ENCODE measurements at places on chromosomes 16 and 17.

DNA sequence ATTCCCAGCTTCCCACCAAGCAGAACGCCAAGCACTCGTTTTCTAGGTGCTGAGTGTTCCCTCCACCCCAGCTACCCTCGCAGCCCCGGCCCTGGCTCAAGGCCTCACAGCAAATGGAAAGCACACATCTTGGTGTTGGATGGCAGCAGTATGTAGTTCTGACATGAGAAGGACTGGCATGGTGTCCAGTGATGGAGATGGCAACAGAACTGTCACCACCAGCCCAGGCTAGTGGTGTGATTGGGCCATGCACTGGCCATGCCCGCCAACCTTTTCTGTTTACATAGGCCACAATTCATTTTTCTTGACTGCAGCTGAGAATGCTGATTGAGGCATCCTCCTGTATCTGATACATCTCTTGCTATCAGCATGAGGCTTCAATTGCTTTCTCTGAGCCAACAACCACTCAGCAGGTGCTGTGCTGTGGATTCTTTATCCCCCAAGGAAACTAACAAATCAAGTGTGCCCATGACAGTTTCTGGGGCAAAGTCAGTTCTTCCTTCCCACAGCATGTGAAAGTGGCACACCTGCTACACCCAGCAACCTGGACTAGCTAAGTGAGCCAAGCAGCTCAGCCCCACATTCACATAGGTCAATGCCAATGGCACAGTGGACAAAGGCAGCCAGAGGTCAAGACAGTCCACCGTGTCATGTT is 3.8 kb downstream of the SLC12A4 start:
- no peak for DNase-seq

DNA sequence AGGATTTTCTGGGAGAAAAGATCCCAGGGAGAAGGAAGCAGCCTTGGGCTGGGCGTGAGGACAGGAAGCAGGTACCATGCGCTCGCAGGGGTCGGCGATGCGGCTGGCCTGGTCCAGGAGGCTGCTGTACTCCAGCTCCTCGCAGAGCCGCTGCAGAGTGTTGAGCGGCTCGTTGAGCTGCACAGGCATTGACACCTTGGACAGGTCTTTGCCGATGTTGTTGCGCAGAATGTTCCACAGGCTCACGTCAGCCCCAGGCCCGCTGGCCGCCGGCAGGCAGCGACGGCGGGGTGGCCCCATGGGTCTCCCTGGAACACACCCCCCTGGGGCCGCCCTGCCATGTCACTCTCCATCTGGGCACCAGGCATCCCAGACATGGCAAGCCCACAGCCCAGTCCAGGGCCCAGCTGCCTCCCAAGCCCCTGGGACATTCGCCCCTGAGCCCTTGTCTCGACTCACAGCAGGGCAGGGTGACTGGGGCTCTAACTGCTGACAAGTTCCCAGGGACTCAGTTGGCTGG is 8.0 kb downstream of the OSBPL7 start:
- DNase-seq: no peak

- no peak for DNase-seq
Measured at GRCh38 chr17:62652251-62653001, 25.0 kb downstream of the MRC2 start.

DNA sequence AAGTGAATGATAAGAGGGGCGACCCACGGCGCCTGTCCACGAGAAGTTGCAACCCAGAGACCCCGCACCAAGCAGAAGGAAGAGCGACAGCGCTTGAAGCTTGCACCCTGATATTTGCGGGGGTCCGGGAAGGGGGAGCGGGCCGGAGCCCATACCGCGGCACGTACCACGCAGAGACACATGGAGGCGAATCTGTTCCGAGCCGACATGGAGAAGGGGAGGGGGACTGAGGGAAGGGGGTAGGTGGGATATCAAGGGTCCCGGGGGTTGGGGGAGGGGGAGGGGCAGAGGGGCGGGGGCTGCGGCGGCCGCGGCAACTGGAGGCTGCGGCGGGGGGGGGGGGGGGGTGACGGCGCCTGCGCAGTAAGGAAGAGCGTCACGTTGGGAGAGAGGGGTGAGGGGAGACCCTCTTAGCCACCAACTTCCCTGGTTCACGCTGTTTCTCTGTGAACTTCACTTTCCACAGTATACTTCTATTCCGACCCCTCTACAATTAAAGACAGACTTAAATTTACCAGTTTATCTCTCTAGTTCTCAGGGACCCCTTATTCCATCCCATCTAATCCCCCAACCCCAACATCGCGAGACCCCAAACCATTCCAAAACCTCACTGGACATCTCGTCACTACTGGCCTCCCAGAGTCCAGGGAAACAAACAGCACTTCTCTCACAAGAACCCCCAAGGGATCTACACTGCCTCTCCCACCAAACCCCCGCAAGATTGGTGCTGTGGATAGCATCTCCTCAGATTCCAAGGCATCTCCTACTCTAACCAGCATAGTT is 8.0 kb downstream of the DLG4 start:
- no peak for DNase-seq

GRCh38 chr17:31412511-31412910 is 21.0 kb downstream of the RAB11FIP4 start:
- no peak for DNase-seq

DNA sequence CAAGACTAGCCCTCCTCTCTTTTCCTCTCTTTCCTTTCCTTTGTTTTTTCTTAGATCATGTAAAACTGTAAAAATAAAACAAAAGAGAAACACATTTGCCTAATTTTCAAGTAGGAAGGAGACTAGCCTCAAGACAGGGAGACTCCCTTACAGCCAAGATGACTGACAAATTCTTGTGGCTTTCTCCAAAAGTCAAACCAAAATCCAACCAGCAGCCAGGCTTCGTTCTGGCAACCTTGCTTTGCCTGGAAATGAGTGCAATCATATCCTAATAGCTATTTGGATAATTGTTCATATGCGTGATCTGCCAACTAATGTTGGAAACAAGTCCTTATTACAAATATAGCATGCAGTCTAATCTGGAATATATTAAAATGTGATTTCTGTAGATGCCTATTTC is 868.9 kb upstream of the SOX9 start:
- peak; percentile 16 for DNase-seq
